Activated T-cell treated with anti-CD3 and anti-CD28 coated beads, Interleukin-2, amount 50 U/mL, for 1 hour (primary cell): ENCODE measurements at places on chromosomes 1 and 21.

GRCh38 chr1:117046781-117047180 is 13.3 kb upstream of the TTF2 start:
- no peak for DNase-seq

DNA sequence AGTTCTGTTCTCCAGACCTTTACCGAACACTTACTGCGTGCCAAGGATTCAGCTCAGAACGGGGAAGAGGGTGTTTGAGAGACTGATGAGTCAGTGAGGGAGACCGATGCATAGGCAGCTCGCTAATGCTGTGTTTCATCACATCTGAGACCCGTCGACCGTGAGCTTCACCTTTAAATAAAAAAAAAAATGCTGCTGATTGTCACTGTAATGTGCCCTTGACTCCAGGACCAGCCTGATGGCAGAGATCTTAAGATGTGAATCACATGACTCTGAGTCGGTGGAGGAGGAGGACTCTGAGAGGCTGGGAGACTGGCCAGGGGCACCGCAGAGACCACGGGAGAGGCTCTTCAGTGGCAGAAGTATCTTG is 28.8 kb downstream of the SPSB1 start:
- DNase-seq: no peak

GRCh38 chr1:221174330-221174993 is 295.2 kb downstream of the HLX start:
- no peak for DNase-seq

- DNase-seq: no peak
Measured at GRCh38 chr1:168466714-168467131, 77.1 kb downstream of the XCL2 start.

DNA sequence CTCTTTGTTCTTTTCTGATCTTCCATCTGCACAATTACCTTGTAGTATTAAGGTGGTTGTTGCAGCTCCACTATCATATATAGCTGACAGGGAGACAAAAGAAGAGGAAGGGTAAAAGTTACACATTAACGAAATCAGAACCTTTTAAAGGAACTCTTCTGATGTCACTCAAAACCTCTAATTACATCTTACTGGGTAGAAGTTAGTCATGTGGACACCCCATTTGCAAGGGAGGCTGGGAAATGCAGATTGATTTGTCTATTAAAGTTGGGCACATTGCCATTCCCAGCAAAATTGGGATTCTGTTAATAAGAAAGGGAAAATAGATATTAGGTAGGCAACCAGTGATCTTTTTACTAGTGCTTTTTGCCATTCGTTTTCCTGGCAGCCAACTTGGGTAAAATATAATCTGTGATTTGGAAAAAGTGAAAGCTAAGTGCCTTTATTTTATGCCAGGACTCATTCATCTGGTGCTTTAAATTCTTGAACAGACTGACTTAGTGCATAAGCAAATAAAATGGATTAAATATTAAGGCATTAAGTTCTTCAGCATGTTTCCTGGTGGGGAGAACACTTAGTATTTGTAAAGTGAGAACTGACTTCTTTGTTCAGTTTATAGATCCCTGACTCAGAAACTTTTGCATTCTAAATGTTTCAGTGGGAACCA is 71.3 kb downstream of the DNM3 start:
- DNase-seq: no peak
